ENCODE measurements at places on chromosomes 3 and 15.
A peak's percentile ranks its signal among the peaks of the same experiment; 100 is the strongest.

DNA sequence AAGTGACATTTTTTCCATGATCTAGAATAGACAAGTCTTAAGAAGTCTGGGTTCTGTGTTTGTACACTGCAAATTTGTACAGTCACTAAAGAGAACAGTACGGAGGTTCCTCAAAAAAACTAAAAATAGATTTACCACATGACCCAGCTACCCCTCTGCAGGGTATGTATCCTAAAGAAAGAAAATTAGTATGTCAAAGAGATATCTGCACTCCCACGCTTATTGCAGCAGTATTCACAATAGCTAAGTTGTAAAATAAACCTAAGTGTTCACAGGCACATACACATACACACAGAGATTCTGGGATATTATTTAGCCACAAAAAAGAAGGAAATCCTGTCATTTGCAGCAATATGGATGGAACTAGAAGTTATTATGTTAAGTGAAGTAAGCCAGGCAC is 120.4 kb downstream of the ZIC1 start:
- DNase-seq, result no peak

- DNase-seq, result peak; percentile 96
Measured at GRCh38 chr3:54965746-54966145, 37.9 kb upstream of the LRTM1 start.

DNA sequence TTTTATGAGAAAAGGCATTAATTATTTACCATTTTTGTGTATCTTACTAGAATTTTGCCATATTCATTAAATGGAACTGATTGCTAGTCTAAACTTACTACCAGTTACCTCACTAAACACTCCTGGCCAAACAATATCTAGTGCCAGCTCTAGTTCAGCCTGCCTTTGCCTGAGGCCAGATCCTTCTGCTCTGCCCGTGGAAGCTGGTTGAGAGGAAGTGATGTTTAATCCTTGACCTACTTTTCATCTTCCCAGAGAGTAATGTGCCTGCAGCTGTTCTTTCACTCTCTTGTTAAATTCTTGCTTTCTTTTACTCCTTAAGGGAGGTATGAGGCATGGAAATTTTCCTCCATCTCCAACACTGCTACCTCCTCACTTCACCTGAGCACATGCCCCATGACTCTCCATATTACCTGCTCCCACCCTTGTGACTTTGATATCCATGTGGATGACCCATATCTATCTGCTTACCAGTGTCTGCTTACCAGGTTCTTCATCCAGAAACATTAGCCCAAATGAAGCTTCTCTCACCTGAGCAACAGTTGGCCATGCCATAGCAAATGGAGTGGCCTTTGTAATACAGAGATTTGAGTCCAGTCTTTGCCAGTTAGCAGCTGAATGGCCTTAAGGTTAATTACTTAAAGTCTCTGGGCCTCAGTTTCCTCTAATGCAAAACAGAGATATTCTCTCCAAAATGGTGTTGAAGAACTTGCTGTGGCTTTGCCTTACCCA is 53.4 kb downstream of the UBE2E1 start:
- no peak for DNase-seq

DNA sequence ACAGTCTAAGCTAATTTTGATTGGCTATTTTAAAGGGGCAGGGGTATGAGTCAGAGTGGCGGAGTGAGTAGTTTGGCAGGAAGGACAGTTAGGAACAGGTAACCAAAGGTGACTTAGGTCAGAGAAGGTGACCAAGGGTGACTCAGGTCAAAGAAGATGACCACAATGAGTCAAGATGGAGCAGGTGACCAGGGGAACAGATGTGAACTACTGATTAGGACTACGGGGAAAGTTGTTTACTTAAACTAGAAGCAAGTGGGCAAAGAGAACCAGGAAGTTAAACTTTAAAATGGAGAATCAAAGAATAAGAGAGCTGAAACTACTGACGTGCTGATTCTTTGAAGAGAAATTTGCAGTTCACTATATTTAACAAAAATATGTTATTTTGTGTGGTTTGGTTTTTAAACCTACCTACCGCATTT is 14.1 kb upstream of the CA12 start:
- DNase-seq, result no peak

DNA sequence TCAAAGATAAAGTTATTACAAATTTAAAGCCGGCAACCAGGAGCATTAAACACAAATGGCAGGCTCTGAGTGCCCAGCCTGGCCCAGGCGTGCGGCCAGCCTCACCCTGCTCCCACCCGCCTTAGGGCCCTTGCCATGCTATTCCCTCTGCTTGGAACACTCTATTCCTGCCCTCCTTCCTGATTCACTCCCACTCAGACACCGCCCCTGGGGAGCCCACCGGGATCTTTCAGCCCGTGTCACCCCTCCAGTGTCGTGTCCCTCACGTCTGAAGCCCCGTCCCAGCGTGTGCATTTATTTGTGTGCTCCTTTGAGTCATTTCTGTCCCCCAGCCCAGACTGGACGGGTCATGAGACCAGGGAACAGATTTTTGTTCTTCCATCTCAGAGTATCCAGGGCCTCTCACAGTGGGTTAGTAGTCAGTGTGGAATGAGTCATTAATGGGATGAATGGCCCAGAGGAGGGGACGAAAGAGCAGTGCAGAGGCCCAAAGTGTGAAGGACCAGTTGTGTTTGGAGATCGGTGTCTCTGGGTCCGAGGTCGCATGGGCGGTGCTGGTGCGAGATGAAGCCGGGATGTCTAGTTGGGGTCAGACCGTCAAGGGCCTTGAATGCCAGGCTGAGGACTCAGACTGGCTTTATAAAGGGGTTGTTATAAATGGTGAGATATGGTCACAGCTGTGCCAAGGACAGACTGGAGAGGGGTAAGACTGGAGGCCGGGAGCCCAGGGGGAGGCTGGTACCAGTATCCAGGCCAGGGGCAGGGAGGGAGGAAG is 58.9 kb upstream of the SLC6A6 start:
- DNase-seq, result no peak

DNA sequence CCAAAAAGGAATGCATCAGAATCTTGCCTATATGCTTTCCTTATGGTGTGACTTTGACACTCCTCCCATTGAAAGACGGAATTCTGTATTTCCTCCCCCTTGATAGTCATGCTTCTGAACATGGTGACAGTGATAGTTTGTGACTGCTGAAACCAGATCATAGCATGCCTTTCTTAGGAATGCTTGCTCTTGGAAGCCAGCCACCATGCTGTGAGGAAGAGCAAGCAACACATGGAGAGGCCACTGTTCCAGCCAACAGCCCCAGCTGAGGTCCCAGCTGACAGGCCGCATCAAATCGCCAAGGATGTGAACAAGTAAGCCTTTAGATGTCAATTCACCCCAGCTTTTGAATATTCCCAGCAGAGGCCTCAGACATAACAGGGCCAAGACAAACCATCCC is 100.1 kb downstream of the IGF2BP2 start:
- DNase-seq, result peak; percentile 57

DNA sequence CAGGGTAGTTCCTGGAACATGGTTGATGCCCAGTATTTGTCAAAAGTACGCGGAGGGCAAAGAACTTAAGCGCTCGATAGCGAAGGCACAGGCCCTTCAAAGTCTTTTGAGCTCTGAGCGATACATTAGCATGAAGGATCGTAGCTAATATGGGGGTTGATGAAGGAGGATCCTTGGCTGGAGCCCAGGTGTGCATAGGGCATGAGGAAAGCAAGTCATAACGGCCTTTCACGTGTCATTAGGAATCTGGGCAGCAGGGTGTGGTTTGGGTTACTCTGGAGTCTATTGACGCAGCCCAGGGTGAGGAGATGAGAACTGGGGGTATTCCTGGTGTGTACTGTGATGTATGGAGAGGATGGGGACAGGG is 31.7 kb downstream of the SPINK8 start:
- peak; percentile 41 for DNase-seq

DNA sequence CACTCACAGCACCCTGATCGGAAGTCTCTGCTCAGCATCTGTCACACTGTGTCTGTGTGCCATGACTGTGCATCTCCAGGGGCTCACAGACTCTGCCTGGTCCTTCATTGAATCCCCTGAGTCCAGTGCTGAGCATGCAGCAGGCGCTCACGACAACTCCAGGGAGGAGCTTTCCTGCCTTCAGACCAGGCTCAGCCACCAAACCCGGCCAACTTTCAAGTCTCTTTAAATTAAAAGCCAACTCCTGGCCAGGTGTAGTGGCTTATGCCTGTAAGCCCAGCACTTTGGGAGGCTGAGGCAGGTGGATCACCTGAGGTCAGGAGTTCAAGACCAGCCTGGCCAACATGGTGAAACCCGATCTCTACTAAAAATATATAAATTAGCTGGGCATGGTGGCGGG is 24.2 kb downstream of the GRAMD2A start:
- no peak for DNase-seq

DNA sequence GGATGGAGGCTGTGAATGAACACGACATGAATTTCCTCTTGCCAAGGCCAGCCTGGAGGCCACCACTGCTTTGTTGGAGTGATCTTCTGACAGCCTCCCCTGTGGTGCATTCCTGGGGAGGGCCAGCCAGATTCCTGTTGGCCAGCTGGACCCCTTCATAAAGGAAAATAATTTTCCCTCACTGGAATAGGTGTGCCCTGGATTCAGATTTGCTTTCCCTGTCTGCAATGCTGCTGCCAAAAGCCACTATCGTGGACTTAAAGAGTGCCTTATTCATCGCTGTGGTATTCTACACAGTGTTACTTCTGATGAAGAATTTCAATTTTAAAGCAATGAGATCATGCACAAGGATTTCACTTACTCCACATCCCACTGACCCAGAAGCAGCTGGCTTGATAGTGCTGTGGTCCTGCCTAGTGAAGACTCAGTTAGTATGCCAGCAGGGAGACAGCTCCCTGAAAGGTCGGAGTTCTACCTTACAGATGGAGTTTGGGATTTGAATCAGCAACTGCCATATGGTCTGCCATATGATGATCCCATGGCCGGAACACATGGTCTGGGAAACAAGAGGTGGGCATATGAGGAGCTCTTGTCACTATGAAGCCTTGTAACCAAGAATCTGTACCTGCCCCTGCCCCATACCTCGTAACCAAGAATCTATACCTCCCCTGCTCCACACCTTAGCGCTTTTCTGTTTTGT is 145.2 kb downstream of the KLF13 start:
- peak; percentile 97 for DNase-seq

DNA sequence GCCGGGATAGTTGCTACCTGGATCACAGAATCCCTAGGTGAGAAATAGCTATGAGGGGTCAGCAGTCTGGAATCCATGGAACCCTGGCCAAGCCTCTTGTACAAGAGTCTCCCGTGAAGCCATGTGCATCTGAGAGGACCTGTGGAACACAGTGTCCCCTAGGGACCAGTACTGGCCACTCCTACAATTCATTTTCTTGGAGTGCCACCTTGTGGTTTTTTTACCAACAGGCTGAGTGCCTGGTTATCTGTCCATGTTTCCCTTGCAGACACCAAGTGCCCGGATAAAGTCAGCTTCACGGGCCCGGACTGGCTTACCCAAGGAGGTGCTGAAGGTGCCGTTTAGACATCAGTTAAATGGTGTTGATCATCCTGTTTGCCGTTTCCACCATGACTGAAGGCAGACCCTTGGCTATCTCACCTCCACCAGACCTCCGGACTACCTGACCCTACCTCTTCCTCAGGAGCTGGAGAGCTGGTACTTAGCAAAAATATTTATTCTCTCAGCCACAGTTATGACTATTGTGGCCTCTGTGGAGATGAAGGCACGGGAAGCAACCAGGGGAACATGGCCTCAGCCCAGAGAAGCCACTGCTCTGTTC is 93.9 kb downstream of the RBPMS2 start:
- DNase-seq, result peak; percentile 35

GRCh38 chr3:160150525-160150924 is 74.7 kb upstream of the C3orf80 start:
- peak; percentile 82 for DNase-seq

- no peak for DNase-seq
Measured at GRCh38 chr15:83474578-83474977, 27.4 kb downstream of the SH3GL3 start.

DNA sequence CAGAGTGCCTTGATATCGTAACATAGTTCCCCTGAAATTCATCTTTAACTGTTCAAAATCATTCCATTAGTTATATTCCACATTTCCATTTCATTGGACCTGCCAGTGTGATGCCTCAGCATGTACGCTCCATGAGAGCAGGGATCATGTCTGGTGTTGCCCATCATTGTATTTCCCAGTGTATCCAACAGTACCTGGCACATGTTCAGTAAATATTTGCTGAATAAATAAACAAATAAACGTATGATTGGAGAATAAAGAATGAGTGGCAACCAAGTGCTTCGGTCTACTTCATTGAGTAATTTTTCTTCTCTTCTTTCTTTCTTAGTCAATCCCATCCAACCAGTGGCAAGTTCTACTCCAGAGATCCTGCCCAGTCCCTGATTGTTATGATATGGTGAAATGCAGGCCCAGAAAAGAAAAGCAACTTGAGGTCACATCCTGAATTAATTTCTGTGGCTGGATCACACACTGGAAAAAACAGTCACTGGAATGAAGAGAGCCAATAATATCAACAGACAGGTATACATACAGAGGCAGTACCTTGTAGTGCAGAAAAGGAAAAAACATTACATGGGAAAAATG is 101.2 kb downstream of the PLCH1 start:
- no peak for DNase-seq

DNA sequence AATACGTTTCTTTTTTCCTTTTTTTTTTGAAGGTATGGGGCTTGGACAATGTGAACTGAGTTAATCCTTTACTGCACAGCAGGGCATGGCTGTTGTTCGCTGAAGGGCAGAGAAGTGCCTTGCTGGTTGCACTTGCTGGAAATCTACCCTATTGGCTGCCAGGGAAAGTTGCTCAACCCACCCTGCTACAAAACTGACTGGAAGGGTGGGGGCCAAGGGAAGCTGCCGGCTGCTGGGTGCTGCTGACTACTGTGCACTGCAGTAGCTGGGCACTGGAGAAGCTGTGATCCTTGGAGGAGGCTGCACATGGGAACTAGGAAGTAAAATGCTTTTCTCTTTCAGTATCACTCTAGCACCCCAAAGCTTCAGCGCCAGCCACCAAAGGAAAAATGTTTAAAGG is 70.5 kb downstream of the ETV5 start:
- DNase-seq, result no peak

DNA sequence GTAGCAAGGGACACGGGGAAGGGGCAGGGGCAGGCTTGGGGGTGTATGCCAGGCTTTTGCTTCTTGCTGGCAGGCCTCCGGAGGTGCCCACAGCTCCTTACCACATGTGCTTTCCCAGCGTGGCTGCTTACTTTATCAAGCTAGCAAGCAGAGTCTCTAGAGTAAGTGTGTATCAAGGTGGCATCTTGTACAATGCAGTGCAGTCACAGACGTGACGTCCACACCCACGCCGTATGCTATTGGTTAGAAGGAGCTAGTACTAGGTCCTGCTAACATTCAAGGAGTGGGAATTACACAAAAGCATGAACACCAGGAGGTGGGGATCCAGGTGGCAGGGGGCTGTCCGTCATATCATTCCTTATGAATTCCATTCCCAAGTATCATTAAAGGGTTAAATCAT is 15.3 kb upstream of the AGBL1 start:
- DNase-seq, result no peak
